Eye (tissue), 1 donor: ENCODE measurements at places on chromosomes 12 and 14.

- no peak for DNase-seq
These were observed 25.4 kb upstream of the ALDH2 start for GRCh38 chr12:111741235-111741812.

- no peak for DNase-seq
These were observed 665.6 kb downstream of the C12orf50 start for GRCh38 chr12:87363497-87364084.

DNA sequence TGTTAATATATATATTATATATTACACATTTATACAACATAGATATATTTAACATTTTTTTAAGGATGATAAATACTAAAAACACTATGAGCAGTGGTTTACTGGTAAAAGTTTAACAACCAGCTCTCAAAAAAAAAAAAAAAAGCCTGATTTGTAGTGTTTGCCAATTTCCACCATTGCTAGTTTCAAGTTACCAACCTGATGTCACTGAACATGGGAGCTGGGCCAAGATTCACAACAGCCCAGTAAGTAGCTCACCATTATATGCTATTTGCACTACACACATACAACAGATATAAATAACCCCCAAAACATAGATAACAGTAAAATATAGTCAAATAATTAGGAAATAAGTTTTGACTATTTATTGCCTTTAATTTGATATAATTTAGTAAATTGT is 28.9 kb upstream of the TMX1 start:
- no peak for DNase-seq

GRCh38 chr14:23358553-23359166 is 6.0 kb upstream of the SLC22A17 start:
- no peak for DNase-seq

GRCh38 chr12:123973552-123974341 is 732 bp downstream of the ZNF664 start:
- peak; percentile 63 for DNase-seq

DNA sequence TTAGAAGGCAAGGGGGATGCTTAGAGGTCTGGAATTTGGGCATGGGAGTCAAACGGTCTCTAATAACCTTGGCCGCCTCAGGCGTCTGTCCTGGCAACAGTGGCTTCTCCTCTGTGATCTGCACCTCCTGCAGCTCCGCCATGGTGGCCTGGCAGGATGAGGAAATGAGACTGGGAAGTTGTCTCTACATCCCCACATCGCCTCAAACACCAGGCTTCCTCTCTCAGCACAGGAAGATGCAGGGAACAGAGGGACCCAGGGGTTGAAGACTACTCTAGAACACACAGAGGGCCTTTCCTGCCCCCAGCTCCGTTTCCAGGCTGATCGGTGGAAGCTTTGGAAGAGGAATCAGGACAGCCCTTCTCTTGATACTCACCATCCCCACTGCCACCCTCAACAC is 1.7 kb downstream of the NDRG2 start:
- no peak for DNase-seq

- no peak for DNase-seq
These were observed at the start of gene VRTN for GRCh38 chr14:74348241-74348734. Gene VRTN, plus strand, starts transcription at chr14:74348471. Its CDS starts 8,313 bp downstream, at chr14:74356784.

GRCh38 chr14:24920265-24921075 is 129.5 kb downstream of the STXBP6 start:
- no peak for DNase-seq

DNA sequence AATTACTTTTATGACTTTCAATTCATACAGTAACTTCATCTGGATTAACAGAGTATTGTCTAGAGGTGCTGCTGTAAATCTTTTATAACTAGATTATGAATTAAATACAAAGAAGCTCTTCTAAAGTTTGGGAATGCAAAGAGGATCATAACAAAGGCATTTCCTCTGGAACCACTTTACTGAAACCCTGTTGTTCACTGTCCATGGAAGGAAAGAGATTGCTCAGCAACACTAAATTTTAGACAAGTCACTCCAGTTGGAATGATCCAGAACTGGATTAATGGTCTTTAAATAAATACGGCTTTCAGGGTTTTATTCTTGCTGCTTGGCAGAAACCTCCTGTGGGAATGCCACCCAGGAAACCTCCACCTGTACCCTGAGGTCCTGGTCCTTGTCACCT is 250.6 kb downstream of the KSR2 start:
- no peak for DNase-seq

GRCh38 chr14:21917699-21918436 is 244.2 kb upstream of the OR4E1 start:
- peak; percentile 75 for DNase-seq

DNA sequence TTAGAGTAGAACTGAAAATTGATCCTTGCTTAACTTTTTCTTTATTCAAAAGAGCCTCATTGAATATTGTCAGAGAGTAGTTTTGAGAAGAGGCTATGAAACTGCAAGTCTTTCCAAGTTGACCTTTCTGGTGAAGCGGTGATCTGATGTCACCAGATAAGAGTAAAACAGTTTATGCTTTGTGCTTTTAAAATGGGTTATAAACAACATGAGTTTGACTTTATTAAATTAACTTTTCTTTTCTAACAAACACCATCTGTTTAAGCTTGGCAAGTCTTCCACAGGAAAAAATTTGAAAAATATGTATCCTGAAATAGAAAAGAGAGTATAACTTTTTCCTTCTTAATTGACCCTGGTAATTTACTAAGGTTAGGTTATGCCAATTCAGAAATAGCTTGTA is 408.7 kb upstream of the NOVA1 start:
- DNase-seq = no peak

DNA sequence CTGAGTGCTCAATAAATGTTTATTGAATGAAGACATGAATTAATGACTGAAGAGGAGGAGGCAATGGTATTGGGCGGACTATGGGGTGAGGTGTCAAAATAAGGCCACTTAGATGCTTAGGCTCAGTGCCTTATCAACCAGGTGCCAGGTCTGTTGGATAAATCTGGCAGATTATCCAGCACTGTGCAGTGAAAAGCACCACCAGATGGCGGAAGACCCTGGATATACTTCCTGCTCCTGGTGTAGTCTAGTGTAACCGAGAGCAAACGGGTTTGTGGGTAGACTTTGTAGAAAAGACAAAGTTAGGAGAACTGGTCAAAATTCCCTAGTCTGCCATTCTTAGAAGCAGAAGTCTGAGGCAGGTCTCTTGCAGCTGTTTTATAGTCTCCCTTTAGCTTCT is 306.3 kb downstream of the ATP23 start:
- DNase-seq = no peak

DNA sequence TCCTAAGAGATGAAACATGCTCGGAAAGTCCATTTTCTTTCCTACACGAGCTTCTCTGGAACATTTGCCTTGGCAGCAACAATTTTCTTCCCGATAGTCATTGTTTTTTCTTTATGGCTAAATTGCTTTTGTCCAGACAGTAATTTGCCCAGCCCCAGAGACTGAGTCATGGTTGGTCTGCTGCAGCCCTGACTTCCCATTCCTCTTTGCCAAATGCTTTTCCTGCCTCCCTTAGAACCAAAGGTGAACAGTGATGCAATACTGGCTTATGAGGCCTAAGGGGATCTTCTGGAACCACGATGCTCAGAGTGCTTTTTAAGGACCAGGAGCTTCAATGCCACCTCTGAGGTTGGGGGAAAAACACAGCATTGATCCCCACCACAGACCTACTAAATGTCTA is 1599.6 kb upstream of the TMEM132C start:
- no peak for DNase-seq

- DNase-seq = no peak
These were observed 46.1 kb downstream of the UBE3B start for GRCh38 chr12:109523504-109523903.

GRCh38 chr12:94730847-94731246 is 80.5 kb upstream of the TMCC3 start:
- no peak for DNase-seq

GRCh38 chr12:2627835-2628191 is 167.0 kb upstream of the FKBP4 start:
- DNase-seq = no peak

GRCh38 chr14:38290601-38291188 is 34.8 kb upstream of the CLEC14A start:
- no peak for DNase-seq

DNA sequence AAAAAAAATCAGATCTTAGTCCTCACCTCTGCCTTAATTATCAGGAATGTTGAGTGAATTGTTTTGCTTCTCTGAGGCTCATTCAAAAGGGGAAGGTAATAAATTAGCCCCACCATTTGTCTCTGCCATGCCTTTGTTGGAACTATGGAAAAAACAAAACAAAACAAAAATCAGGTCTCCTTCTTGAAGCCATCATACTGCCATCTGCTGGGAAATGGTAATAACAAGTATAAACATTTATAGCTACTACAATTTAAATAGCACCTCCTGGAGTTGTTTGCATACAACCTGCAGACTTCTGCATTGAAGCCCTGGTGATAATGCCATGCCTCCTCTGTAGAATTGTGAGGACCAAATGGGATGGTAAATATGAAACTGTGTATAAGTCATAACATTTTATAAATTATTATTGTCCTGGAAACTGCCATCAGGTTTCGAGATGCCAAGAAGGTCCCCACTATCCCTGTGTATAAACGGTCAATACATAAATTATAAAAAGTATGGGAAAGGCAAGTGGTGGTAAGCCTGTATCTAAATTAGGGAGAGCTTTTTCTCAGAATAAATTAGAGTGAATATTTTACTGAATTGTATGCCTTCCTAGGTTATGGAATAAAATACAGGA is 87.2 kb upstream of the FGD4 start:
- DNase-seq = peak; percentile 76

DNA sequence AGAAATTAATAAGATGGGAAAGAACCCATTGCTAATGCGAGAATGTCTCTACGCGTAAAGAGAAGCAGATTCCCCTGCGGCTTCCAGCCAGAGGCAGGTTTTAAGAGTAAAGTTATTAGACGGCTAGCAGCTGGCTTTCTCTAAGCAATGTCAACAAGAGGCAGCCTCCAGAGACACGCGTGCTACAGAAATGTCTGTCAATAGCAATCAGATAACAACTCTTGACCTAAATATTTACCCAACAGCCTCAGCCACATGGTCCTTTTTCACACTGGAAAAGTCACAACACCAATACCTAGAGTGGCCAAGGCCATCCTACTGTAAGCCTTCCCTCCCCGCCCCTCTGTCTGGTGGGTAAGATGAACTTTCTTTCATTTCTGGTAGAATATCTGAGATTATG is 146.0 kb upstream of the SFSWAP start:
- peak; percentile 87 for DNase-seq

DNA sequence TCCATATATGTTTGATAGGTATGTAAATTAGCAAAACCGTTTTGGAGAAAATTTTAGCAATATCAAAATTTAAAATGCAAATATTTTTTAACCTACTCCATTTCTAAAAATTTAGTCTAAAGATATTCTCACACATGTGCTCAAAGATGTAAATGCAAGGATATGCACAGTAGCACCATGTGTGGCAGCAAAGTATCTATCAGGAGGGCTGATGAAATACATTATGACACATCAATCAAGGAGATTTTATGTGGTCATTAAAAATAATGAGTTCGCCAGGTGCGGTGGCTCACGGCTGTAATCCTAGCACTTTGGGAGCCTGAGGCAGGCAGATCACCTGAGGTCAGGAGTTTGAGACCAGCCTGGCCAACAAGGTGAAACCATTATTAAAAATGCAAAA is 8.0 kb upstream of the C1R start:
- DNase-seq = no peak

GRCh38 chr12:112309797-112310196 is 72.4 kb downstream of the HECTD4 start:
- no peak for DNase-seq

GRCh38 chr12:106179086-106179485 is 40.3 kb upstream of the NUAK1 start:
- DNase-seq = peak; percentile 79

GRCh38 chr12:25074954-25075353 is 120.0 kb downstream of the DNAI7 start:
- DNase-seq = no peak

GRCh38 chr14:51845811-51846210 is 14.6 kb upstream of the GNG2 start:
- peak; percentile 27 for DNase-seq

DNA sequence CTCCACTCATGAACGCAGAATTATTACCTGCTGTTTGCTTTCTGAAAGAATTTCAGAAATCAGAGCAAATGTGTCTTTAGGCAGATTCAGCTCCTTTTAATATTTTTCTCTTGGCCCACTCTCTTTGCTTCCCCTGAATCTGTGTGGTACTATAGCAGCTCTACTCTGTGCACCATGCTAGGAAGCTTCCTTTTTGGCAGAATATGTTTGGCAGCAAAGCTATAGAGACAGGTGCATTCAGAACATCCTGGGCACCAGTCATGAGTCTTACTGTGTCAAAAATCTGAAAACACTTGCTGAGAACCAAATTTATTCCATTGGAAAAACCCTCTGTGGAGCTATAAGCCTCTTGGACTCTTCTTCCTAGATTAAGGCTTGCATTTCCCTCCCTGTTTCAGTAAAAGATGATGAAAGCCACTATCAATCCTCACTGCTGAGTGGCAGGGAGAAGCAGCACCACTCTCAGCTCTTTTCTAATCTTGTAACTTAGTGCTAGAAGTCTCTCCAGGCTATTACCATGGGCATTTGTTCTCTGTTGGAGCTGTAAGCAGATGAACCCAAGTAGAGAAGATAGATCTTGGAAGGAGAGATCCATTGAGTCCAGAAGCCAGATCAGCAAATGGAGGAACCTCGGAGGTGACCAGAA is 18.2 kb downstream of the CIPC start:
- no peak for DNase-seq

- DNase-seq = no peak
These were observed 48.8 kb upstream of the SLC38A4 start for GRCh38 chr12:46874642-46875041.

DNA sequence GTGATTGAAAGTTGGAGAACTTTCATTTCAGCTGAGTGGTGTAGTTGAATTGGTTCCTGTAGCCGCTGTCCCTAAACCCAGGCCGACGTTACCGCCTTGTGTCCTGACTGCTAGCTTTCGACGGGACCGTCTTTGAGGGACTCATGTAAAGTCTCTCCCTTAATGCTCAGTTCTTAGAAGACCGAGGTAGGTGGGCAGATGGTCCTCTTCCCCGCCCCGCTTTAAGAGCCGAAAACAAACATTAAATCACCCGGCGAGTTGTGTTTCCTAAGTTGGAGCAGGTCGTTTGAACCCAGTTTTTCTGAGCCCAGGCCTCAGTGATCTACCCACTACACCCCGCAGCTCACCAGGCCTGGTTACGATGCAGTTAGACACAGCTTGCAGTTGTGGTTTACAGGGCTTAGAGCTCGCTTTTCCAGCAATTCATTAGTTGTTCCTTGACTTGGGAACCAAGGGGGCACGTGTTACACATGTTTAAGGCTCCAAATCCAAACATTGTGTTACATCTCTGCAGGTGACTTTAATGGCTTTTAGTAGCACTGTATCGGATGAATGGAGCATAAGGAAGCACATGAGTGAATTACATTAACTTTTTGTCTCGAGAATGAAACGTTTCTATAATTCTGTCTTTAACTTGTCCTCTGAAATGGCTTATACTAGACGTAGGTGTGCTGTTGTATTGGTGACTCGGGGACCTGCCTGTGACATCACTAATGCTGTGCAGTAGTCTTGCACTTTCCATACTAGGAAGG is 790 bp downstream of the NEDD1 start:
- no peak for DNase-seq

- DNase-seq = no peak
These were observed 66.8 kb downstream of the BCL11B start for GRCh38 chr14:99205086-99205688.
